B cell (primary cell): ENCODE measurements at places on chromosomes 3 and 15. TPM values are rescaled to one million over a fixed set of nuclear protein-coding genes. Genes with fewer than 3 reads are reported as not detected.
A peak's percentile ranks its signal among the peaks of the same experiment; 100 is the strongest.

Gene FAM81A
- polyA plus RNA-seq = 2.0 and 7.2 TPM in 2 replicates

DNA sequence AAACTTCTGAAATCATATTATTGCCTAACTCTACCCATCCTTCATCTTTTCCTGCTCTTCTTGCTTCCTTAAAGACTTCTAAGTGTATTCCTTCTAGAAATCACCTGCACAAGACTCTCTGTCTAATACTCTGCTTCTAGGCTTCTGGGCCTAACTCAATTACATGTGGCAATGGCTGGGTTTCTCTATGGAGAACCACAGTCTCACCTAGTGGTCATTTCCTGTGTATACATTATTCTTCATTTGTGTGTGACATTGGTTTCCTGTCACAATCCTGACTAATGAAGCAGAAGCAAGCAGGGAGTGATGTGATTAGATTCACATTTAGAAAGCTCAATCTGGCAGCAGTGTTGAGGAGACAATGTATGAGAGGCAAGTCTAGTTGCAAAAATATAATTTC lies 16.9 kb upstream of the CLDN1 start:
- no peak overlapping the region for H3K4me3 ChIP-seq
- DNase-seq = no peak
- H3K27me3 ChIP-seq = no peaks in the 10 kb centered on the region
- H3K36me3 ChIP-seq = no peaks in the 10 kb centered on the region

GRCh38 chr15:39554746-39555387 lies 26.0 kb upstream of the THBS1 start:
- H3K4me3 ChIP-seq = no peak overlapping the region
- no peak overlapping the region for H3K27ac ChIP-seq
- no peaks in the 10 kb centered on the region for H3K27me3 ChIP-seq
- DNase-seq = no peak
- H3K36me3 ChIP-seq = no peaks in the 10 kb centered on the region

Gene DNASE1L3
- polyA plus RNA-seq = 0.66 and 2.6 TPM in 2 replicates

DNA sequence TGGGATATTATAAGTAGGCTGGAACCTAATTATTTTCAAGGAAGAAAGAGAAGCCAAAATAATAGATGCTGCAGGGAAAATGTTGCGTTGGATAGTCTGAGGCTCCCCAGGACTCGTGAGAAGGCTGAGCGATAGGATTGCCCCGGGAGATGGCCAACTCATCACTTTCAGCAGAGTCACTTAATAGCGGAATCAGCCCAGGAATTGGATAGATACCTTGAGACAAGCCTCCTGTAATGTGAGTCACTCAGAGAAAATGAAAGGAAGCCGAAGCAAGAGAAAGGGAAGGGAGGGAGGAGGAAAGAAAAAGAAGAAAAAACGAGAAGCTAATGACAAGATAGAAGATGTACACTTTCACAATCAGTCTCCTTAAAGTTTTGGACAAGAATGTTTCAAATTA lies 94.3 kb downstream of the SQOR start:
- H3K4me3 ChIP-seq = no peak overlapping the region
- no peak overlapping the region for H3K27ac ChIP-seq
- no peaks in the 10 kb centered on the region for H3K4me1 ChIP-seq
- no peak for DNase-seq

GRCh38 chr15:81155375-81156218 lies 21.5 kb downstream of the CFAP161 start:
- DNase-seq = peak; percentile 43
- no peaks in the 10 kb centered on the region for H3K4me1 ChIP-seq
- no peak overlapping the region for H3K4me3 ChIP-seq

- no peak for DNase-seq
- H3K27ac ChIP-seq = no peak overlapping the region
- H3K27me3 ChIP-seq = no peaks in the 10 kb centered on the region
- H3K4me3 ChIP-seq = no peak overlapping the region
Measured at GRCh38 chr3:155192957-155193746, 100.3 kb downstream of the STRIT1 start.

GRCh38 chr15:60057554-60057953 lies 53.4 kb downstream of the FOXB1 start:
- H3K27ac ChIP-seq = no peak overlapping the region
- H3K27me3 ChIP-seq = peaks cover 8% of the 10 kb centered on the region
- H3K4me3 ChIP-seq = no peak overlapping the region
- no peaks in the 10 kb centered on the region for H3K36me3 ChIP-seq

- peaks cover 74% of the 10 kb centered on the region for H3K4me1 ChIP-seq
- no peaks in the 10 kb centered on the region for H3K36me3 ChIP-seq
- no peaks in the 10 kb centered on the region for H3K27me3 ChIP-seq
- H3K27ac ChIP-seq = no peak overlapping the region
- no peak overlapping the region for H3K4me3 ChIP-seq
Measured at GRCh38 chr15:70017801-70018200, 79.9 kb downstream of the TLE3 start.

DNA sequence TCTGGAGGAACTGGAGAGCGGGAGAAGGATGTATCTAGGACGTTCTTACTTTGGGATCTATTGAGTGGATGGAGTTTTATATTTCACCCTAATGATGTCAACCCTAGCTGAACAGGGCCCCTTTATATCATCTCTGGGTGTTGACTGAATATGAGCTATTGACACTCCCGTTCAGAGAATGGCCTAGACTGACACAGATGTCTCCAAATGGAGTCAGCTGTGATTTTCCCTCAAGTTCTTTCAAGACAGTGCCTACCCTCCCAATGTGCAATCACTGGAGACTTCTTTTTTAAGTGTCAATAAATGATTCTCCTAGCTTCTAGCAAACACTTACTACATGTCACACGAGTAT lies 63.8 kb downstream of the FRMD4B start:
- no peaks in the 10 kb centered on the region for H3K27me3 ChIP-seq
- no peak for DNase-seq
- no peaks in the 10 kb centered on the region for H3K36me3 ChIP-seq
- no peak overlapping the region for H3K4me3 ChIP-seq

DNA sequence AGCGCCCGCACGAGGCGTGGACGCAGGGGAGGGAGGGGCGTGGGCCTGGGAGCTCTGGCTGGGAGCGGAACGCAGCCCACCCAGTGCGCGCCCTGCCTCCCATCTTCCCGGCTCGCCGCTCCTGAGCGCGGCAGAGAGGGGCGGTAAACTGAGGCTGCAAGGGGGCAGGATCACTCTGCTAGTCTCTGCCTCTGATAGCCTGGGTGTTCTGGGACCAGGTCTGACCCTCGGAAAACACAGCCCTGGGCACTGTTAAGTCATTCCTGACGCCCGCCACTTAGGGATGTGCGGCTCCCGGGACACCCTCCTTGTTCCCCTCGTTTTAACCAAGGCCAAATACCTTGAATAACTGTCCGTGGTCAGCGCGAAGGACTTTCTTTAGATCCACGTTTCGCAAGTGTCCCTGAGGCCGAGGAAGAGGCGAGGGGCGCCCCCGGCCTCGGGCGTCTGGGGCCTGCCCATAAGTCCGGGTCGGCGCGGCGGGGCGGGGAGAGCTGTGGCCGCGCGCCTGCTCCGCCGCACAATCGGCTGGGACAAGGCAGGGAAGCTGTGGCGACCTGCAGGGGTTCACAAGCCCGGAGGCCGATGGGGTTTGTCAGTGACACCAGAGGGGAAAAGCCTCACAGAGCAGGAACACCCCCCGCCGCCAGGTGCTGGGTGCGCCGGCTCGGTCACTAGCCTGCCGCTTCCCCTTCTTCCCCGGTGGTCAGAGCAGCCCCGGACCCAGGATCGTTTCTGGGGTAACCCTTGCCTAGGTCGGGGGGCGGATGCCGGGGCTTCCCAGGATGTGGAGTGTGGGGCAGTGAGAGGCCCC lies 1.5 kb downstream of the ITPKA start:
- H3K27ac ChIP-seq = no peak overlapping the region
- H3K4me3 ChIP-seq = peak overlapping the region; percentile 72
- peaks cover 63% of the 10 kb centered on the region for H3K27me3 ChIP-seq

Gene TIGIT
- polyA plus RNA-seq = 1.3 and 2.5 TPM in 2 replicates

DNA sequence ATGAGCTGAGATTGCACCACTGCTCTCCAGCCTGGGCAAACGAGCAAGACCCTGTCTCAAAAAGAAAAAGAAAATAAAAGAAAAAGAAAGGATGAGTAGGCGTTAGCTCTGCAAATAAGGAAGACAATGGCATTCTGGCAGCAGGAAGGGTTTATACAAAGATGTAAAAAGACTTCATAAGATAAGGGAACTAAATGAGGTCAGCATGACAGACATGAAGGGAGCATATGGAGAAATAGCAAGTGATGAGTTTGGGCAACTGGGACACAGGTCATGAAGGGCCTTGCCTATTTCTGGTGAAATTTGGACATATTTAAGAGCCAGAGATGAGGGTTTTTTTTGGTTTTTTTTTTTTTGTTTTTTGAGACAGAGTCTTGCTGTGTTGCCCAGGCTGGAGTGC lies 24.5 kb downstream of the TMEM266 start:
- H3K27ac ChIP-seq = no peak overlapping the region
- H3K27me3 ChIP-seq = peaks cover 5% of the 10 kb centered on the region
- DNase-seq = no peak
- no peaks in the 10 kb centered on the region for H3K4me1 ChIP-seq
- no peaks in the 10 kb centered on the region for H3K36me3 ChIP-seq

DNA sequence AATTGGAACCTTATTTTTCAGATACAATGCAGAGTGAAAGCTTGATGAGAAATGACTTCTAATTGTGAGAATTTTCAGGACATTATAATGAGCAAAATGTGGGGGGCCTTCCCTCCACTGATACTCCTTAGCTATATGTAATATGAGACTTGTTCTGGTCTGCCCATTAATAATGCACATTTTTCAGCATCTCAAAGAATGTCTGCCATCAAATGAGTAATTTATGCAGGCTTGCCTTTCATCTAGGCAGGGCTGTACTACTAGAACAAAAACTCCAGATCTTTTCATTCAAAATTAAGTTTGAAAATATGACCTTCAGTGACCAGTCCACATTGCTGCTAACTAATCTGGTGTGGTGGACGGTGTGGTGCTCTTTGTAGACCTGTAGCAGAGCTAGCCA lies 127.4 kb downstream of the LRTM1 start:
- no peak overlapping the region for H3K4me3 ChIP-seq
- no peak for DNase-seq
- H3K36me3 ChIP-seq = no peaks in the 10 kb centered on the region
- no peak overlapping the region for H3K27ac ChIP-seq
- no peaks in the 10 kb centered on the region for H3K27me3 ChIP-seq
- no peaks in the 10 kb centered on the region for H3K4me1 ChIP-seq

- H3K36me3 ChIP-seq = no peaks in the 10 kb centered on the region
- peaks cover 10% of the 10 kb centered on the region for H3K4me1 ChIP-seq
- no peaks in the 10 kb centered on the region for H3K27me3 ChIP-seq
- H3K27ac ChIP-seq = no peak overlapping the region
- H3K4me3 ChIP-seq = no peak overlapping the region
Measured at GRCh38 chr3:42771271-42771670, 1.8 kb downstream of the CCDC13 start.

- no peak overlapping the region for H3K4me3 ChIP-seq
- no peaks in the 10 kb centered on the region for H3K36me3 ChIP-seq
- DNase-seq = no peak
- H3K27ac ChIP-seq = no peak overlapping the region
- no peaks in the 10 kb centered on the region for H3K27me3 ChIP-seq
- no peaks in the 10 kb centered on the region for H3K4me1 ChIP-seq
Measured at GRCh38 chr3:28028554-28028953, 212.9 kb upstream of the CMC1 start.

Gene FBXW12
- polyA plus RNA-seq = not detected in 2 replicates

GRCh38 chr3:27228805-27229204 lies 140.4 kb downstream of the NEK10 start:
- peaks cover 2% of the 10 kb centered on the region for H3K27me3 ChIP-seq
- DNase-seq = no peak
- no peaks in the 10 kb centered on the region for H3K4me1 ChIP-seq
- no peak overlapping the region for H3K27ac ChIP-seq

Gene MAP6D1
- 0.43 and 0.46 TPM in 2 replicates for polyA plus RNA-seq

Gene CSNK1G1
- 5.2 and 6.5 TPM in 2 replicates for polyA plus RNA-seq

- H3K36me3 ChIP-seq = no peaks in the 10 kb centered on the region
- peaks cover 15% of the 10 kb centered on the region for H3K4me1 ChIP-seq
- H3K27me3 ChIP-seq = peaks cover 11% of the 10 kb centered on the region
- H3K27ac ChIP-seq = no peak overlapping the region
- DNase-seq = peak; percentile 78
Measured at GRCh38 chr3:120561251-120562045, 34.7 kb upstream of the NDUFB4 start.

DNA sequence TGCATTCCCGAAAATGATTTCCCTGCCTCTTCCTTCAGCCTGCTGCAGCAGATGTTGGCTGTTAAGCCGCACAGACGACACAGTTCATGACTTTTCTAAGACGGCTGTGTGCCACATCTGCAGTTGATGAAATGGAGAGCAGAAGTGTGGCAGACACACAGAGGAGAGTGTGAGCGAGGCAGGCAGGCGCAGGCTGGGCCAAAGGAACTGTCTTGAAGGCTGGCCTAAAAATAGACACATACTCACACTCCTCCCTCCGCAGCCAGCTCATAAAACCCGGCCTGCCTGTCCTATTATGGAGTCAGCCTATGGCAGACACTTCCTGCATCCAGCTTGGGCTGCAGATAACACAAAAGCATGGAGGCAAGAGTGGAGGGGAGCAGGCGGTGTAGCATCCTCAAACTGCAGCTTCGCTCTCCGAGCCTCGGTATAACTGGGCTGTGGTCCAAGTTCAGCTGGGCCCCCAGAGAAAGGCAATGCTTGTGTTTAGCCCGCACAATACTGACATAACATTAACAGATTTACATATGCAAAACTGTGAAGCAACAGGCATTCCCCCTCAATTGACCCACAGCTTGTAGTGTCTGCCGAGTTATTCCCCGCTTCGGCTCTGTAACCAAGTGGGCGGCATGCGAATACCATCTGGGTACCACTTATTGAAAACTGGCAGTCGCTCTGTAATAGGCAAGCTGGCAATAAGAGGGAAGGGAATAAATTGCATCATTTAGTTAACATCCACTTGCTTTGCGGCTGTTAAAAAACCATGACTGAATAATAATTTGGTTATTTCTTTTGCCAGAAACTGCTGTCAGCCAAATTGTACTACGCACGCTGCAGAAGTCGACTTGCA lies 40.8 kb downstream of the FOXP1 start:
- H3K4me1 ChIP-seq = peaks cover 25% of the 10 kb centered on the region
- peak overlapping the region; percentile 17 for H3K27ac ChIP-seq
- peak; percentile 50 for DNase-seq
- H3K4me3 ChIP-seq = no peak overlapping the region
- H3K36me3 ChIP-seq = peaks cover 4% of the 10 kb centered on the region

DNA sequence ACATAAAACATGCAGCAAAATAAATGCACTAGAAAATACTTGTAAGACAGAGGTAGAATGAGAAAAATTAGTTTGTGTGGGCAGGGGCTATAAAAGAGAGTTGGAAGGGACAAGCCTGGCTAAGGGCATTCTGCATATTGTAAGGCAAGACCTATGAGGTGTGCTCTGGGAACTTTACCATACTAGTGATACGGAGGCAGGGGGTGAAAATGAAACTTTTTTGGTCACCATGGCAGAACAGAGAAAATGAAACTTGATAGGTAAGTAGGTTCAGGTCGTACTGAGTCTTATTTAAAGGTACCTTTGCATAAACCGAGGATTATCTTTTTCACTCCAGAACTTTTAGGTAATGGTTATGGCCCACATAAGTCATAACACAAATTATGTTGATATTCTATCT lies 74.7 kb upstream of the ACKR4 start:
- no peak overlapping the region for H3K4me3 ChIP-seq
- DNase-seq = no peak
- H3K27ac ChIP-seq = no peak overlapping the region
- H3K4me1 ChIP-seq = no peaks in the 10 kb centered on the region
- H3K27me3 ChIP-seq = no peaks in the 10 kb centered on the region
- peaks cover 16% of the 10 kb centered on the region for H3K36me3 ChIP-seq

GRCh38 chr3:181933052-181933618 lies 221.4 kb downstream of the SOX2 start:
- no peak overlapping the region for H3K4me3 ChIP-seq
- H3K4me1 ChIP-seq = peaks cover 8% of the 10 kb centered on the region
- H3K36me3 ChIP-seq = no peaks in the 10 kb centered on the region
- no peaks in the 10 kb centered on the region for H3K27me3 ChIP-seq
- DNase-seq = no peak
- H3K27ac ChIP-seq = no peak overlapping the region

- no peak overlapping the region for H3K4me3 ChIP-seq
- peaks cover 53% of the 10 kb centered on the region for H3K4me1 ChIP-seq
- H3K27me3 ChIP-seq = no peaks in the 10 kb centered on the region
Measured at GRCh38 chr3:56782215-56782614, 19.5 kb downstream of the ARHGEF3 start.

Gene EAF2
- 161 and 221 TPM in 2 replicates for polyA plus RNA-seq
